Mesendoderm (in vitro differentiated cells): ENCODE measurements at places on chromosomes 5 and 9.

DNA sequence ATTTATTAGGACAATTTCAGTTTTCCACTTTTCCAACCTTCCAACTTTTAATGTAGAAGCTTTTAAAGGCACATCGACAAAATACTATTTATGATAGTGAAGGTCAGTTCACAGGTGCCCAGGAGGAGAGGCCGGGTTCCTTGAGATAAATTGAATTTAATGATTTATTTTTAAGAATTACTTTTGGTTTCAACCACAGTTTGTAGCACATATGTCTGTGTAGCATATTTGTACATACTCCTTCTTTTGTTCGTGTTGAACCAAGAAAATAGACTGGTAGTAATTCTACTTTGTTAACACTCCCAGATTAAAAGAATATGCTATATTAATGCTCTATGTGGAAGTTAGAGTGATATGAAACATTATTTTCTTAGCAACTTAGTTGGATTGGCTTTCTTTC lies 46.7 kb downstream of the NTRK2 start:
- no peak for DNase-seq

DNA sequence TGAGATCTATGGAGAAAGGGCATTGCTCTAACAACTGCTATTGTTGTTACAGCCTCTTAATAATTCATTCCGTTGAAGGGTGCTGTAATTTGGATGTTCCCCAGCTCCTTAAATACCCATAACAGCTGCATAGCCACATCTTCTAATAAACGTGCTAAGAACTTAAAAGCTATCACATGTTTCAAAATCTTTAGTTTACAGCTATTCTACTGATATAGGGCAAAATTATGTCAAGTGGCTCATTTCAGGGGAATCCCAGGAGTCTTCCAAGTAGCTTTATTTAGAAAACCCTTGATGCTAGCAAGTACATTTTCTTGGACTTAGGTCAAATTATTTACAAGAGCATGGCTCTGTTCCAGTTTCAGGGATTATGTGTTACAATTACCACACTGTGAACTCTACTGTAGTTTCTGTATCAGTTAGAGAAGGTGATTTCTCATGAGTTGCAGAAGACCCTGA lies 990.4 kb upstream of the ACO1 start:
- DNase-seq: no peak

GRCh38 chr9:73451003-73451402 lies 299.3 kb downstream of the ANXA1 start:
- no peak for DNase-seq

GRCh38 chr5:115209279-115209678 lies 39.6 kb upstream of the TRIM36 start:
- no peak for DNase-seq

- no peak for DNase-seq
Measured at GRCh38 chr9:14433351-14434157, 119.6 kb upstream of the NFIB start.

GRCh38 chr5:125054146-125054545 lies 307.7 kb upstream of the ZNF608 start:
- DNase-seq: no peak

GRCh38 chr5:10611290-10611689 lies 47.4 kb downstream of the ANKRD33B start:
- no peak for DNase-seq

- peak; percentile 86 for DNase-seq
Measured at GRCh38 chr5:66958980-66959641, 237.5 kb downstream of the CD180 start.

DNA sequence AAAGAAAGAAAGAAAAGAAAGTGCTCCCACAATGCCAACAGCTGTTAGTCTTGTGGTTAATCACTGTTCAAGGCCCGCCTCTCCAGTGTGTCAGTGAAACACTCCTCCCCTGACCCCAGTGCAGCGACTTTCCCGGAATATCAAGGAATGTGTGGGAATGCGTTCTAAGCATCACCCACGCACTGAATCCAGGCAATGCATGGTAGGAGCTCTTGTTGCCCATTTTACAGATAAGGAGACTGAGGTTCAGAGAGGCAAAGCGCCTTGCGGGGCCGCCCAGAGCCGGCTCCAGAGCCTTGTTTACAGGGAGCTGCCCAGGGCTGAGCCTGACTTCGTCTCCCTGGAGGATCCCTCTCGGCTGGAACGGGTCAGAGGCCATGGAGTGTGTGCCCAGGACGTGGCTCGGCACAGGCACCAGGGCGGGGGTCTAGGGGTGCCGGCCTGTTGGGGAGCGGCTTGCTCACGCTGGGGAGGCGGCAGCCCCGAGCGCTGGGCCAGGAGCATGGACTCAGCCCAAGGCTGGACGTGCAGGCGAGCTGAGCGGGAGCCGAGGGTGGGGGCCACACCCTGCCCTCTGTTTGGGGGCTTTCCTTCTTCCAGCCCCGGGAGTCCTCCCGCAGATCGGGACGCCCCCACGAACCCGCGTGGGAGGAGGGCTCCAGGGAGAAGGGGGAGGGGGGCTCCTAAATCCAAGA lies 823 bp downstream of the ST6GALNAC6 start:
- DNase-seq: no peak

DNA sequence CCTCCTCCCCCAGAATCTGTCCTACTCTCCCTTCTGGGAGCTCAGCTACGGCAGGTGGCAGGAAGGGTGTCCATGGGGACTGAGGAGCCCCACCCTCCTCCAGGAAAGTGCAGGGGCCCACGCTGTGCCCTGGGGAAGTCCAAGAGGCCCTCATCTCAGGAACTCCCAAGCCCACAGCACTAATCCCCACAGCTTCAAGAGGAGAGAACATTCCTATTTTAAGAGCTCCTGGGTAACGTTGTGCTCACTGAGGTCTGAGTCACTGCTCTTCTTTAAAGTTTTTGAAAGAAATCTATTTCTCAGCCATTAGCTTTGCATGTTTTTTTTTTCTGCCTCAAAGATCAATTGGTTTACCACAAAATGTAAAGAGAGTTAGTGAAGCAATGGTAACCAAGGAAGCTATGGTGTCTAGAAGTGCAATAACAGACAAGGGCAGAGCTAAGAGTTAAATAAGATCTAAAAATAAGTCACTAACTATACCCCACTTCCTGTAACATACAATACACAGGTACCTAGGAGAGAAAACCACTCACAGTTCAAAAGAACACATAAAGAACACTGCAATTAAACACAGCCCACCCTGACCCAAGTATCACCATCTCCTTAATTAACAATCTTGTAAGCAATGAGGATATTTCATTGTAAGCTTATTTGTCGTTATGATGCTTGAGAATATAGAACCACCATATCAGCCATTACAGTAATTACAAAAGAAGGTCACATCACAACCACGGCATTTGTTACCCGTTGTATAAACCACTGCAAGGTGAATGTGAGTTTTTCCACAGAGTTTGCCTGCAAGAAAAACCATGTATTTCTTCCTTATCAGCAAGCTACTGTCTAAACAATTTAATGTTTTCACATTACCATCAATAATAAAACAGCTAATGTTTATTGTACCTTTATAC lies 382.3 kb upstream of the SLC30A5 start:
- DNase-seq: no peak

DNA sequence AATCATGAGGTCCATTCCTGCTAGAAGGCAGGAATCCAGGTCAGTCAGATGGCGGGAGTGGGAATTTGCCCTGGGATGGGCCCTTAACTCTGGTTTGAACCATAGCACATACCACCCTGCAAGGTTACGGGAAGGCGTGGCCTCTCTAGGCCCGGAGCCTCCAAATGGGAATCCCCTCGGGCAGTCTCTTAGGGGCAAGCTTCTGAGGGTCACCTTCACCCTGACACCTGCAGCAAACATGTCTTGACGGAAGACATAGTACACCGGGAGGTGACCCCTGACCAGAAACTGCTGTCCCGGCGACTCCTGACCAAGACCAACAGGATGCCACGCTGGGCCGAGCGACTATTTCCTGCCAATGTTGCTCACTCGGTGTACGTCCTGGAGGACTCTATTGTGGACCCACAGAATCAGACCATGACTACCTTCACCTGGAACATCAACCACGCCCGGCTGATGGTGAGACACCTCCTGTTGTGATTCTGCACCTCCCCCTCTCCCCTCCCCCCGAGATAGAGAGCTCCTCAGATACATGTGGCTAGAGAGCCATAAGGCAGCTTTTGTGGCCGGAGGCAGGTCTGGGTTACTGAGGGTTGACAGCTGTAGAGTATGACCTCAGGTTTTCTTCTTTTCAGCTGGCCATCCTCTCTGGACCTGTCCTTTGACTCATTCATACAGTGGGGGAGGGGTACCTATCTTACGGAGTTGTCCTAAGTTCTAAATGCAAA lies 957 bp downstream of the PRELID1 start:
- no peak for DNase-seq

- peak; percentile 83 for DNase-seq
Measured at GRCh38 chr9:129071526-129072126, 9.3 kb upstream of the DOLPP1 start.

DNA sequence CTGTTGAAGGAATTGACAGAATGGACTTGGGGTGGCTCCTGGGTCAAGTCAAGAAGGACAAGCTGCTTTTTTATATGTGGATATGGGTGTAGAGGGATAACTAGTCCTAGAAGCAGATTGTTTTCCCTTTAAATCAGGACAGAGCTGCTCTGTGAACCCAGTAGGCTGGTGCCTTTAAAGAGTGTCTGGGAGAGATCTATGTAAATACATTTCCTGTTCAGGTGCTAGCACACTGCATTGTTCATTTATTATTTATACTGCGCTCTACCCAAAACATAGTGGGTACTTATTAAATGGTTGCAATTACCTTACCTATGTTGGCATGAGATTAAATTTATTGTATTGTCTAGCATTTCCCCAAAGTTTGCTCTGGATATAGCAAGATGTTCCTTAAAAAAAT lies 86.6 kb upstream of the EQTN start:
- DNase-seq: no peak

DNA sequence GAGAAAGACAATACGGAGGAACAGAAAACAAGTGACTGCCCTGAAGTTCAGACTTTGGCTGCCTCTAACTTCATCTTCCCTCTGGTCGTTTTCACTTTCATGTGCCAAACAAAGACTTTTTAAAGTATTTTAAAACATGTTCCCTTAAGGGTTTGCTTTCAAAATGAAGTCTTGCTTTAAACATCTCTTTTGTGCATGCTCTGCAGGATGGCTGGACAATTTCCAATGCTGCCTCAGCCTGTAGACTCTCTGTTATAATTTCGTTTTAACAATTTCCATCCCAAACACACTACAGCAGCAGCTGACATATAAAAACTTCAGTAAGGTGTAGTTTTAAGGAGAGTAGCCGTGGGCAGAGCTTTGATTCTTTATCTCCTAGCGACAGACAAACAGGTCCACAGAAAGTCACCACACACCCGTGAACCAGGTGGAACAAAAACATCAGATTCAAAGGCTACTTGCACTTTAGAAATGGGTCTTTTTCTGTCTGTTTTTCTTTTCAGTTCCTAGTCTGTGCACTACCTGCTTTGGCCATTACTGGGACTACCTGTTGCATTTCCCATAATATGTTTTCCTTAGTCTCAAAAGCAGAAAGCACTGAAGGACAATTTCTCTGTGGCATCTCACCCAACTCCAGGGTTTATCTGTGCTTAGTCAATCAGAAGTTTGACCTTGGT lies 308.9 kb downstream of the DTWD2 start:
- DNase-seq: no peak

DNA sequence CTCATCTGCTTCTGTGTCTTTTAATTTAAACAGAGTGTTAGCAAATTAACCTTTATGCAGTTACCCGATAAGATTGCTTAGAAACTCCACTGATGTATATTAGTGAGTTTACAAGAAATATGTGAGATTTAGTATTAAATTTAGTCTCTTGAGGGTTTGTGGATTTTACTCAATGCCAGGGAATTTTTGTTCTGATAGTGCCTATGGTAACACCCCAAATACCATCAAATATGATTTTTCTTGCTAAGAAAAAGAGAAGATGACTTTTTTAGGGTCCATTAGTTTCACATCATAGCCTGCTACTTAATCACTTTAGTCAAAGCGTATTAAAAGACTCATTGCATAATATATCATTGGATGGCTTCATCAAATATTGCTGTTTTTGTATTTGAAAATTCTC lies 224.9 kb downstream of the PCSK5 start:
- no peak for DNase-seq

GRCh38 chr9:95305770-95306492 lies 11.6 kb downstream of the FANCC start:
- no peak for DNase-seq

- peak; percentile 93 for DNase-seq
Measured at GRCh38 chr5:89733772-89734171, 675.8 kb downstream of the CETN3 start.

DNA sequence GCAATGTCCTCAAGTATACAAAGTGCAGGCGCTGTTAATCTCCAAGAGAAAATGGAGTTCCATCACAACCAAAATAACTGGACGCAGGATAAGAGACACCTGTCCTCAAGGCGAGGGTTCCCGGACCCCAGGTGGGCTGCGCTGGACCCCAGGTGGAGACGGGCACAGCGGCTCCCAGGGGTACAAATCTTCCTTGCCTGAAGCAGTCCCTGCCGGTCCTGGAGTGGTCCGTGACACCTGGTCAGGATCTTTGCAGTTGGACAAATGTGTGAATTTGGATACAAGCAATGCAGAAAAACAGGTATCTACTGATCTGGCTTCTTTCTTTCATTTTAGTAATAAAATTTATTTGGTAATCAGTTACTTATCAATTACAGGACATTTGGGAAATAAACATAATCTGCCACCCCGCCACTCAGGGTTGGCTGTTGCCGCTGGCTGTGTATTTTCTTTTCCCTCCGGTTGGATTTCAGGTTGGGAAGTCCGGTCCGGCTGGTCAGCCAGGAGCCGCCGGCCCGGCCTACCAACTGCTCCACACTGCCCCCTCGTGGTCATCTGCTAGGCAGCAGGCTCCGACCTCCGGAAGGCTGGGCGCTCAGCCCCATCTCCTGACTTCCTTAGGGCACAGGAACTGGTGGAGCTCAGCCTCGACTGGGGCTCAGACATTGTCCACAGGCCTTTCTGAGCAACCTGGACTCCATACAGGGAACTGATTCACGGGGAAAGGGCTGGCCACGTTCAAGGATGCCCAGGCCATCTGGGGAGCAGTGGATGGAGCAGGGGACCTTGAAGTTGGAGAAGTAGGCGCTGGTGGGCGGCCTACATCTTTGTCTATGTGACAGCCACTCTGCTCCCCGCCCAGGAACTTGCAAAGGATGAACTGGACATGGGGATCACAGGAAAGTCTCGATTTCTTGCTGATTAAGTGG lies 43.4 kb downstream of the NXNL2 start:
- peak; percentile 74 for DNase-seq

DNA sequence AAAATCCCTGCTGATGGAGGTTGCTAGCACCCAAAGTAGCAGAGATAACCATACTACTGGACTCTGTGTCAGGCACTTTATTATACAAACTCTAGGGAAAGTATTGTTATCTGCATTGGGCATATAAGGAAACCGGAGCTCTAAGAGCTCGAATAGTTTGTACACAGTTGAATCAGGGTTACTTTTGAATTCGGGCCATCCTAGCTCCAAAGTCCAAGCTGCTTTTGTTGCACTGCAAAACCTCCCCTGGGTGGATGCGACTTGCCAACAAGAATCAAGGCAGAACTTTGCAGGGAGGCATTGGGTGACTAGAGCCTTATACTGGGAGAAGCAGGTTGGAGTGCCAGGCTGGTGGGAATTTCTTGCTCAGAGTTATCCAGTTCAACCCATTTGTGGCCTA lies 435.1 kb downstream of the SPATA31D1 start:
- no peak for DNase-seq
